ENCODE measurements at places on chromosomes 13 and 19. TPM values are rescaled to one million over a fixed set of nuclear protein-coding genes. Genes with fewer than 3 reads are reported as not detected.

KLK12 gene
- not detected for total RNA-seq

CATSPERD gene
- not detected for total RNA-seq

OR7G2 gene
- total RNA-seq, result not detected

PRTN3 gene
- not detected for total RNA-seq

KLK4 gene
- not detected for total RNA-seq

EHD2 gene
- 34.6 TPM for total RNA-seq

CRLF1 gene
- 21.9 TPM for total RNA-seq

SMIM44 gene
- total RNA-seq, result not detected

LRG1 gene
- 2.7 TPM for total RNA-seq

SIGLEC11 gene
- 0.25 TPM for total RNA-seq

DNA sequence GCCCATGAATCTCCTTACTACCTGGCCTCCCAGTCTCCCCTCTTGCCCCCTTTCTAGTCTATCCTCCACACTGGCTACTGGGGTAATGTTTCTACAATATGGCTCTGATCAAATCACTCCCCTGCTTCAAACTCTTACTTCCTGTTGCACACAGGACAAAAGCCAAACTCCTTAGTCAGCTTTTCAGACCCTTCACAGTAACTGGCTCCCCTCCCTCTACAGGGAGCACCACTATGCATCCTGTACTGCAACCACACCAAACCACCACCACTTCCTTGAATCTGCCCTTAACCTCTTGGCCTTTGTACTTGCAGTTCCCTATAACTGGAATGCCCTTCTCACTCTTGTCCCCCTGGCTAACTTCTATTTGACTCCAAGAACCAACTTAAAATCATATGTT, 32.2 kb downstream of the DEDD2 start:
- DNase-seq, result no peak

DNA sequence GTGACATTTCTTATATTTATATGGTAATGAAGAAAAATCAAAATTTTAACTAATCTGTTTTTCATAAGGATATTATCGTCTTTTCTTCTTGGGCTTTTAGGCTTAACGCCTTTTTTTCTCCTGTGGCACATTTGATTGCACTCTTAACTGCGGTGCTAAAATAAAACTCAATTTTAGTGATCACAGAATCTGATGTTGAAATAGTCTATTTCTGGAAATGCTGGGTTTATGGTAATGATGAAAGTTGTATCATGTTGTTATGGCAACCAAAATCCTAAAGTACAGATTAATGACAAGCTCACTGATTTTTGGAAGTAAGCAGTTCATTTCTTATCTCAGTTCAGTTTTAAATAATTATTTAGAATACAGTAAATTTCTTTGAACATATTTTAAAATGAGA, 85.3 kb downstream of the COG6 start:
- DNase-seq, result no peak

DNA sequence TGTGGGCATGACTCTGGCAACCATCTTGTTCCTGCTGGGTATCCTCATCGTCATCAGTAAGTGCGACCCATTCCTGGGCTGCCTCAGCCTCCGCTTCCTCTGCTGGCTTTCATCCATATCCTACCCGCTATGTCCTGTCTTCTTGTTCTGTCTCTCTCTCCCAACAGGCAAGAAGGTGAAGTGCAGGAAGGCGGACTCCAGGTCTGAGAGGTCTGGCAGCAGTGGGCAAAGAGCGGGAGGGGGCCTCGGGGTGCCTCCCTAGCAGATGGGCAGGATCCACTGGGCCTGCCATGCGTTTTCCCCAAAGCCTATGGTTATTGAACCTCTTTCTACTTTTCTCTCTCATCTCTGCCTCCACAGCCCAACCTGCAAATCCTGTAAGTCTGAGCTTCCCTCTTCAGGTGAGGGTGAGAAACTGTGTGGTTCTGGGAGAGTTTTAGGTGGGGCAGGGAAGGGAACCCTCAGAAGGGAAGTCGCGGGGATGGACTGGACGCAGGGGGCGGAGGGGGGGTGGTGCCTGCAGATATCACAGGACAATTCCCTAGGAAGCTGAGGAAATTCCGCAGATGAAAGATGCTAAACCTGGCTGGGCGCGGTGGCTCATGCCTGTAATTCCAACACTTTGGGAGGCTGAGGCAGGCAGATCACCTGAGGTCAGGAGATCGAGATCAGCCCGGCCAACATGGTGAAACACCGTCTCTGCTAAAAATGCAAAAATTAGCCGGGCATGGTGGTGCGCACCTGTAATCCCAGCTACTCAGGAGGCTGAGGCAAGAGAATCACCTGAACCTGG, 3.1 kb upstream of the FXYD5 start:
- DNase-seq, result no peak

- no peak for DNase-seq
Measured at GRCh38 chr13:103164251-103164650, 98.0 kb upstream of the SLC10A2 start.

DNA sequence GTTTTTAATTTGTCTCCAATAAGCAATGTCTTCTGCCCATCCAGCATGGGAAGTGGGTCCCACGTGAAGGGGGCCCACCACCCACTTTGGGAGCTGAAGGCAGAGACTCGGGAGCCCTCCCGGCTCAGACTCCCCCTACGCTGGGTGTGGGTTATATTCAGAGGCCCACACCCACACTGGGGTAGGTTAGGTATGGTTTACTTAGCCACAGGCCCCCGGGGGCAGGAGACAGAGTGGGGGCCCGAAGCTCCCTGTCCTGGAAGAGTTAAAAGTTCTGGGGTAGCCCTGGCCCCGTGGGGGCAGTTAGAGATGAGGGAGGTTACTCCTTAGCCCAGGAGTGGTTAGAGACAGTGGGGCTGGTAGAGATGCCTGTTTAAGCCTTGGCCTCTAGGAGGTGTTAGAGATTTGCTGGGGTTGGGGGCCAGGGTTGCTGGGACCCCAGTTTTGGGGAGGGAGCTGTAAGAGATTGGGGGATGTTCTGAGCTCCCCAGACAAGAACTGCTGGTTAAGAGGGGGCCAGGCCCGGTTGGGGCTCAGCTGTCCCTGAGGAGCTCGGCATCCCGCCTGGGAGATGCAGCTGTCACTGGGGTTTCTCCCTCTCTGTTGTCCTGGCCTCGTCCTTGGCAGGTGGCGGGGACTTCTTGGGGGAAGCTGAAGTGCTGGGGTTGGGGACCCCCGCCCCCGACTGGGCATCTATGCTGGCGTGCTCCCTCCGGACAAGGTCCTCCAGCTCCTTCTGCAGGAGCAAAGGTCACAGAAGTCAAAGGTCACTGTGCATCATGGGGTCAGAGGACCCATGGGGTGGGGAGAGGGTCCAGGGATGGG, 712 bp upstream of the RINL start:
- no peak for DNase-seq

DNA sequence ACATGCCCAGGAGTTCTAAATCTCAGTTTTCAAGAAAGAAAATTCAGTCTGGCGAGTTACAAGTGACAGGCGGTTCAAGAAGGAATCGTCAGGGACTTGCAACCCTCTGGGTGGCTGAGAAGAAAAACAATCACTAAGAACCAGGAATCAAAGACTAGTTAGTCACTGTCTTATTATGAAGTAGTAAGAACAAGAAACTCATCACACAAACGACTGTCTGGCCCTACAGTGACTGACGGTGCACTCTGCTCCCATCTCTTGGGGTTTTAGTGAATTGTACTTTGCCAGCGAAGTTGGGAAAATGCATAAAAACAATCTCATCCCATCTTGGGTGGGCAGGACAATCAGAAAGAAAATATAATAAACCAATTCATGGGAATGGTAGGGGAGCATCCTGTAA, 63.7 kb upstream of the SACS start:
- no peak for DNase-seq

- DNase-seq, result no peak
Measured at GRCh38 chr13:110339975-110340550, 33.0 kb downstream of the COL4A2 start.

DNA sequence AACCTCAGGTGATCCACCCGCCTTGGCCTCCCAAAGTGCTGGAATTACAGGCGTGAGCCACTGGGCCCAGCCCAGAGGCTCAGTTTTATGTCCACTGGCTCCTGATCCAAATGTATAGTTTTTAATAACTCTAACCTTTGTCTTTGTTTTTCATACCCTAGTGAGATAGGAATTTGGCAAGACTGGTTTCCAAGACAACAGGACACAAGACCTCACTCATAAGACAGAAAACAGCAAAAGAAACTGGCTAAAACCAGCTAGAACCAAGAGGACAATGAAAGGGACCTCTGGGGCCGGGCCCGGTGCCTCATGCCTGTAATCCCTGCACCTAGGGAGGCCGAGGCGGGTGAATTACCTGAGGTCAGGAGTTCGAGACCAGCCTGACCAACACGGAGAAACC, 27.6 kb downstream of the CPT1C start:
- no peak for DNase-seq

DNA sequence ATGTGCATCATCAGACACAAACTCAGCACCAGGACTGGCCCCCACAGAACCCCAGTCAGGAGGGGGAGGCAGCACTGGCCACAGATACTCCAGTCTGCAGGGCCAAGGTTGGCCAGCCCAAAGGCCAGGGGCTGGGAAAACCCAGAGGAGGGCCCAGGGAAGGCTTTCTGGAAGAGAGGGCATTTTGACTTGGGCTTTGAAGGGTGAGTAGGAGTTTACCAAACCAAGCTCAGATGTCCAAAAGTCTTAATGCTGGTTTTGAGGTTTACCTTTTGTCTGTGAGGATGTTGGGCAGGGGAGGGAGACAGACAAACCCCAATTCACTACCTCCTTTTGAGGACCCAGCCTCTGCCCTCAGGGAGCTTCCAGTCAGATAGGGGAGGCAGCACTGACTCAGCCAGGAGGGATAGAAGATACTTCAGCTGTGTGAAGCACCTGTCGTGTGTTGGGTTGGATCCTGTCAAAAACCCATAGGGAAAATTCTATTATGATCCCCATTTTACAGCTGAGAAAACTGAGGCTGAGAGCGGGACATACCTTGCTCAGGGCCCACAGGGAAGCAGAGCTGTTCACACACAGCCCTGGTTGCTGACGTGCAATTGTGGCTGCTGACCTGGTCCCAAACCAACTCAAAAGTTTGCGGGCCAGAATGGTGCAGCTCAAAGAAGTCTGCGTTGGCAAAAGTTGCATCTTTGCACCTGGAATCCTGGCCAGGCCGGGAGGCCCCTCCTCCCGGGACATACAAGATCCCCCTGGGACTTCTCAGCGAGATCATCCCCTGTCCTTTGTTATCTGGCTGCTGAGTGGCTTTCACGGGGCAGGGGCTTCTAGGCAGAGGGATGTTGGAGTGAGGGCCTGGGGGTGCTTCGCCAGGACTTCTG, 13.1 kb downstream of the CILP2 start:
- no peak for DNase-seq

DNA sequence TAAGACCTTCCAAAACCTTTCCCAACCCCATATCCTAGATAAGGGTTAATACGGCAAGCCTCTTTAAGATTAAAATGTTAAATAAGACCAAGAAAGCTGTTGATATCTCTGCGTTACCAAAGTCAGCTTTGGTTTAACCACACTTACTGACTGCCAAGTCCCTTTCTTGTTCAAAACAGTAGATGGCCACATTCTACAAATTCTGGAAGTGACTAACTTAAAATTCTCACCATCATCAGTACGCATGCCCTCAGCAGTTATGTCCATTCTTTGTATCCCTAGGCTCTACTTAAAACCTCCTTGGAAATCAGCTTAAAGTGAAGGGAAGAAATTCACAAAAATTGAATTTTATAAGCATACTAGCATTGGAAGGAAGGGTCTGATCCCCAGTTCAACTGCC, 23.6 kb downstream of the SOHLH2 start:
- no peak for DNase-seq

- DNase-seq, result no peak
Measured at GRCh38 chr13:93412676-93413075, 186.1 kb downstream of the GPC6 start.

DNA sequence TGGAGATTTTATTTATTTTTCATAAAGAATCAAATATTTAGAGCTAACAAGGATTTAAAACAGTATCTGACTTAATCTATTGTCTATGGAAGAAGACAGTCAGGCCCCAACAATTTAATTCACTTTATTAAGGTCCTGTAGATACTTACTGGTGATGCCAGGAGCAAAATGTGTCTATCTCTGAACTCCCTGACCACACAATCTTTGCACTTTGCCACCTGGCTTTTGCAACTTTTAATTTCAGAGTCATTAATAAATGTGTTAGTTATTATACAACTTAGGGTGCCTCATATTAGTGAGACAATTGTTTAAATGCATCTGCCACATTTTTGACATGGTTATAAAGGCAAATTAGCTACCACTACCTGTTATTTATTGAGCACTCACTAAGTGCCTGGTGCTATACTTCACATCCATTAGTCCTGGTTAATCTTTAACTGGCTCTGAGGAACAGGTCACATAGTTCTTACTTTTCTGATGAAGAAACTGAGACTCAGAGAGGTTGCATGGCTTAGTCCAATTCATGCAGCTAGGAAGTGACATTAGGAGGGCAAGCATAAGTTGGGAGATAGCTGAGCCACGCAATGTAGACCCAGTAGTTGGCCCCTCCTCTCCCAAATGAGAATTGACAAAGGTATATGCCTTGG, 297.9 kb downstream of the DCT start:
- no peak for DNase-seq

GRCh38 chr19:47124937-47125668, 5.5 kb upstream of the SAE1 start:
- DNase-seq, result no peak

DNA sequence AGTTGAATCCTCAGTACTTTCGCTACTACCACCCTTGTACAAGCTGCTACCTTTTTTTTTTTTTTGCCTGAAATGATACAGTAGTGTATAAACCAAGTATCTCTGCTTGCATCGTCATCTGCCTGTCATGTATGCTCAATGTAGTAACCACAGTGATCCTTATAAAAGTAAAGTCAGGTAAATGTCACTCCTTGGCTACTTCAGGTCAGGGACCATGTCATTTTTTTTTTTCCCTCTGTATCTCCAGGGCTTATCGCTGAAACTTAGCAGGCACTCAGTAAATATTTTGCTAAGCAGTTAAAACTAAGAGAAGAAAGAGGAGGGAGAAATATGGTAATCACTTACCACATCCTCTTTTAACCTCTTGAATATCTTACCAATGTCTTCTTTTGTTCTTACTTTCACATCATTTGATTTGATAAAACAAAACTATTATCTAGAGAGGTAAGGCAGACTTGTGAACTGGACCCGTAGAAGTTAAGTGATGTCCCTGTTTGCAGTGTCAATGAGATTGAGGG, 96.8 kb upstream of the KLF12 start:
- no peak for DNase-seq

DNA sequence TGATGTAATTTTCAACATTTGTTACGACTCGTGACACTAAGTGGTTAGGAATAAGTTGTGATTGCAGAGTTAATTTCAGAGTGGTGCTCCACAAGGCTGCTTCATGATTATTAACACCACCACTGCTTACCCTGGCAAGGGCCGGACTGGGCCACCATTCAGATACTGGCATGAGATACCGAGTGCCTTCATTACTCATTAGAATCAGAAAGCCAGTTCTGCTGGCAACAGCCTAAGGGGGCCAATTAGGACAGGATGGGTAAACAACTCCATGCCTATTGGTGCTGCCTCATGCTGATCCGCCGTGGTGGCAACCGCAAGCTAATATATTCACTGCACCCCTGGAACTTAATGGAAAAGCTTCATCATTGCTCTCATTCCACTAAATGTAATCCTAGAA, 575.1 kb downstream of the EFNB2 start:
- no peak for DNase-seq

Measured in gastrocnemius medialis (tissue), 4 donors.